ENCODE measurements at places on chromosomes 7 and 10.

- DNase-seq: no peak
Measured at GRCh38 chr7:14759785-14760184, 142.8 kb downstream of the DGKB start.

DNA sequence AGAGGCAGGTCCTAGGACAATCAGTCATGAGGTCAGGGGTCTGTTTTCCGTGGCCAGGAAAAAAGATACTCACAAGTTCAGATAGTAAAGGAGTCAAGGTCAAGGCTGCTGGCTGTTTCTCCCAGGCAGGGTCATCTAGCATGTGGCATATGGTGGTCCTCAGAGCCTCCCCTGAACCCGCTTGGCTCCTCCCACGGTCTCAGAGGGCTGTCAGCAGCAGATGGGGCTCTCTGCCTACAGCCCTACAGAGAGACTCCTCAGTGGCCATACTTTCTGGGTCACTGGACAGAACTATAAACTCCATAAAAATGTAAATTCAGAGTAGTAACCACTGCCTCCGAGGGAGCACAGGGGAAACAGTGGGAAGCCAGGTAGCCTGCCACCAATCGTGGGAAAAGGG is 11.3 kb upstream of the DRGX start:
- no peak for DNase-seq

- no peak for DNase-seq
Measured at GRCh38 chr7:158296798-158297104, 290.9 kb downstream of the PTPRN2 start.

DNA sequence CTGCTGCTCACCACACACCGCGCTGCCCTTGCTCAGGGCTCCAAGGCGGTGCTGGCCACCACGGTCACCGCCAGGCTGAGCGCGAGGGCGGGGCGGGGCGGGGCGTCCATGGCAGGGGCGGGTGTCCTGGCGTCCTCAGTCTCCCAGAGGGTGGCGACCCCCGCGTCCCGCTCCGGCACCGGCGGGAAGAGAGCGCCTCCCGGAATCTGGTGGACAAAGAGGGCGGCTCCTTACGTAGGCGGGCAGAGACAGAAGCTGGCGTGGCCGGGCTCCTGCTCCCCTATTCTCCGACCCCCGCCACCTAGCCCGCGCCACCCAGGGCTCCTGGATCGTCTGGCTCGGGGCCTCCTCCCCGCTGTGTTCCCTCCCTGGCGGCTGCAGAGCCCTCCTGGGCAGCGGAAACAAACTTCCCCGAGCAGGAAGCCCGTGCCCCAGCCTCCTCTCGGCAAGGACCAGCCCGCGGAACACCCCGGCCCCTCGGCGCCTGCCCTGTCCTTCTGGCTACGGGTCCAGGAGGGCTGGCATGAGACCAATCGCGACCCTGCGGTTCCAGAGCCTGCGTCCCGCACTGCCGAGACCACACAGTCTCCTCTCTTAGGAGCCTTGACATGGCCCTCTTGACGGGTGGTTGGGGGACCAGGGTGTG is 133.8 kb upstream of the ZNF92 start:
- DNase-seq: no peak

DNA sequence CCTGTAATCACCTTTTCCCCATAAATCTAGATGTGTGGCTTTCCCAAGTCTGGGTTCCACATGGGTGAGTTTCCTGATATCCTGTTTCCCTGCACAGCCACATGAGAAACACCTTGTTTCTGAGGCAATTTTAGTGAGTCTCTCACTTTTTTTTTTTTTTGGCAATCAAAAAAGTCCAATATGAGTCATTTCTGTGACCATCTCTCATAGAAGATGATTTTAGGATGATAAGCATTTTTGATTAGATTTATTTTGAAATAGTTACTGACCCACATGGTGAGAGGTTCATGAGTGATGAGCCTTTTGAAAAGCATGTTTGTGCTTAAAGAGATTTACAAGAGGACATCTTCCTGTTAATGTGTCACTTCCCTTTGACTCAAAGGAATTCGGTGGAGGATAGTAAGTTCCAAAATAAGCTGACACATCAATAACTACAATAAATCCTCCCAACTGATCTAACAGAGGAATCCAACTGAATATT is 464.0 kb downstream of the INHBA start:
- DNase-seq: no peak

All from NCI-H187 treated with DMSO at 0.1 percent for 48 hours (cell line).